ENCODE measurements at places on chromosomes 5 and 9.

GRCh38 chr9:138044485-138045383, 167.2 kb downstream of the CACNA1B start:
- no peak overlapping the region for H3K4me3 ChIP-seq
- H3K36me3 ChIP-seq: no peaks in the 10 kb centered on the region
- no peak for DNase-seq
- H3K4me1 ChIP-seq: no peaks in the 10 kb centered on the region

- no peak overlapping the region for H3K4me3 ChIP-seq
- H3K27me3 ChIP-seq: no peaks in the 10 kb centered on the region
- no peak overlapping the region for H3K27ac ChIP-seq
- DNase-seq: no peak
- no peaks in the 10 kb centered on the region for H3K36me3 ChIP-seq
- no peaks in the 10 kb centered on the region for H3K4me1 ChIP-seq
Measured at GRCh38 chr5:14114615-14115251, 28.4 kb upstream of the TRIO start.

DNA sequence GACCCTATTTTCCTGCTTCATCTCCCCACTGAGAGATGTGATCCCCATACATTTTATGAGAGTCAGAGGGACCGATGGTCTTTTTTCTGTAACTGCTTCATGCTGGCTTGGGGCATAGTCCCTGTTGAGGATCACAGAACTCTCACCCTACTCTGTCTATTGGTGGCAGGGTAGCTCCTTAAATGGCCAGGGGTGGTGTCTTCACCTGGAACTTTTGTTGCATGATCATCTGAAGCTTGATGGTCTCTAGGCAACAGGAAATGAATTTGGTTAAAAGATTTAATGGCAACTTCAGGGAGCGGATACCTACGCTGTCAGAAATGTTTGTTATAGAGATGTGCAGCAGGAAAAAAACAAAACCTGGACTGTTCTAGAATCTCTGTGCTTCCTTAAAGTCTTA, 87.0 kb upstream of the GLIS3 start:
- no peak overlapping the region for H3K27ac ChIP-seq
- no peak overlapping the region for H3K4me3 ChIP-seq
- H3K4me1 ChIP-seq: no peaks in the 10 kb centered on the region
- no peaks in the 10 kb centered on the region for H3K27me3 ChIP-seq
- H3K36me3 ChIP-seq: no peaks in the 10 kb centered on the region

- H3K4me1 ChIP-seq: no peaks in the 10 kb centered on the region
- no peaks in the 10 kb centered on the region for H3K27me3 ChIP-seq
- H3K4me3 ChIP-seq: no peak overlapping the region
Measured at GRCh38 chr5:118598311-118598710, 390.0 kb downstream of the DTWD2 start.

- H3K4me1 ChIP-seq: no peaks in the 10 kb centered on the region
- no peak for DNase-seq
- no peaks in the 10 kb centered on the region for H3K36me3 ChIP-seq
- no peak overlapping the region for H3K4me3 ChIP-seq
- H3K27ac ChIP-seq: no peak overlapping the region
Measured at GRCh38 chr5:150266871-150267291, 22.7 kb downstream of the CAMK2A start.
